ENCODE measurements at places on chromosomes 2 and 18.

GRCh38 chr2:206799083-206799482 is 33.7 kb downstream of the FASTKD2 start:
- no peak for DNase-seq

GRCh38 chr2:3493615-3494007 is 25.7 kb downstream of the ADI1 start:
- no peak for DNase-seq

DNA sequence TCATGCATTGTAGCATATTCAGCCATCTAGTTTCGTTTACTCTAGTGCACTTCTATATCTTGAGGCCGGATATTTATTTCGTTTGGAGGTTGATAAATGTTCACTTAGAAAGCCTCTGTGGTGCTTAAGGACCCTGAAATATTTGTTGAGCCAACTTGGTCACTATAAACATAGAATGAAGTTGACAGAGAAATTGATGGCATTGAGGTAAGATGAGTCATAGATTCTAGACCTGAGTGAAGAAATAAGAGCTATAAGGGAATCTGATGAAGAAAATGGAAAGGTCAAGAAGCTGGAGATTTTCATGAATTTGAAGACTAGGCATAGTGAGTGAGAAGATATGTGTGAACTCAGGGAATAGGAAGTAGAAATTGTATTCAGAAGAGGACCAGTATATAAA is 35.9 kb downstream of the EPC2 start:
- DNase-seq, result no peak

GRCh38 chr2:225104971-225105370 is 62.7 kb upstream of the DOCK10 start:
- DNase-seq, result no peak

GRCh38 chr2:74556831-74557370 is 2.4 kb downstream of the DOK1 start:
- no peak for DNase-seq

DNA sequence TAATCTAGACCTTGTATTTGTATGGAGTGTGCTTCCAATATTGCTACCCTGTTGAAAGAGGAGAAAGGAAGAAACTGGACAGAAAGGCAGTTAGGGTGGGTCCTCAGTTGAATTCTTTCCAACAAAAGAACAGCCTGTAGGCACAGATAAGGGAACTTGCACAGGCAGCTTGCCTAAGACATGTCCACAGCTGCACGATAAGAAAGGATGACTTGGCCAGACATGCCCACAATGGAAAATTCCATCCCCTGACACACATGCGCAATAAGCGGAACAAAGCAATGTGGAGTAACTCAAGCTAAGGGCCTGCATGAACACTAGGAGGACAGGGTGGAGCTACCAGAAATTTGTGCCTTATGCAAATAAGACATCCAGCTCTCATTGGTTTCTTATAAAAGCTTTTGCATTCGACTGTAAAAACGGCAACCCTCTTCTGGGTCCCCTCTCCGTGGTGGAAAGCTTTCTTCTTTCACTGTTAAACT is 1084.7 kb upstream of the NXPH2 start:
- DNase-seq, result no peak

- DNase-seq, result no peak
Observed at GRCh38 chr2:158501301-158501700, 44.5 kb downstream of the PKP4 start.

- DNase-seq, result no peak
Observed at GRCh38 chr2:15223887-15224286, 337.2 kb downstream of the NBAS start.

DNA sequence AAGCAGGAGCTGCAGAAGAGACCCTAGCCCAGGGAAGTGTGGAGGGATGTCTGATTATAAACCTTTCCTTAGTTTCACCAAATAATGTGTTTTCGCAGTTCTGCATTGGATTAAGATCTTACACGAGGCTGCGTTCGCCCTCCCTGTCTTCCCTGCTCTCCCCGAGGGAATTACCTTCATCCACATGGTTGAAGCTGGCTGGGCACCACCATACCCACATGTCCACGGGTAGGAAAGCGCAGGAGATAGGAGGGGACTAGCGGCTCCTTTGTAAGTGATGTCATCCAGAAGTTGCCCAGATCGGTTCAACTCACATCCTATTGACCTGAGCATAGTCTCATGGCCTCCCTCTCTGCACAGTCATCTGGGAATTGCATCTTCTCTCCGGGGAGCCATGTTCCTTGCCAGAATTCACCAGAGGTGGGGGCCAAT is 1.1 kb downstream of the TTL start:
- no peak for DNase-seq

GRCh38 chr18:50836521-50836957 is 16.7 kb upstream of the MRO start:
- DNase-seq, result peak; percentile 32

GRCh38 chr2:231934441-231935206 is 8.4 kb upstream of the NPPC start:
- no peak for DNase-seq

DNA sequence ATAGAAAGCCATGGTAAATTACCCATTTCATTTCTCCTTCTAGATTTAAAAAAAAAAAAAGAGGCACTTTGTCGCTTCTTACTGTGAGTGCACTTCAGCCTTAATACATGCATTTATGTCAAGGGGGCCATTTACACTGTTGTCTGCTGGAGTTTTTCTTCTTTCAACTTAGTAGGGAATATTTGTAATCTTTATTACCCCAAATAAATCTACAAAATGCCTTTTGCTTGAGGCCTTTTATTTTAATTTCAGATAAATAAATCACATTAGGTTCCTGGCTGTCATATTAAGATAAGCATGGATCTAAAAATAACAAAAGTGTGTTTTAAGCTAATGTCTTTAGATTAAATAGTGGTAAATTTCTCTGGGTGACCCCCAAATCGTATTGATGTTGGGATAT is 276.0 kb downstream of the NCKAP5 start:
- DNase-seq, result no peak

DNA sequence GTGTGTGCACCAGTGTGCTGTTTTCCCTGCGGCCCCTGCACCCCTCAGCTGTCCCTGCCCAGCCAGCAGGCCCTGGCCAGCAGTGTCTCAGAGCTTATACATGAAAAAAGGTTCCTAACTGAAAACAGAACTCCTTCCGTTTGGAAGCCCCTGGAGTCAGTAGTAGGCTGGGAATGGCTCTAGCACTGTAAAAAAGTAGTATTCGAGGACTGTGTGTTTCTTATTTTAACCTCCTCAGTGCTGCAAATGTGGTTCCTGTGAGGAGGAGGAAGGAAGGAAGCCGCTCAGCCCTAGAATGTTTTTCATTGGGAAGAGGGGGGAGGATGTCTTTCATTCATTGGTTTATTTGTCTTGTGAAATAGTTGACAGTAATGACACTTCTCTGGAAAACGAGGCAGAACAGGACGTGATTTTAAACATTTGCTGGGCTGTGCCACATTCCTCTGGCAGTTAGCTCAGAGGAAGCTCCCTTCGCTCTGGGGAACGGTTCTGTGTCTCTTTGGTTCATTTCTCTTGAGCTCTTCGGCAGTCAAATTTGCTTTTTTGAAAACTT is 103.5 kb downstream of the SPTBN1 start:
- DNase-seq, result no peak

DNA sequence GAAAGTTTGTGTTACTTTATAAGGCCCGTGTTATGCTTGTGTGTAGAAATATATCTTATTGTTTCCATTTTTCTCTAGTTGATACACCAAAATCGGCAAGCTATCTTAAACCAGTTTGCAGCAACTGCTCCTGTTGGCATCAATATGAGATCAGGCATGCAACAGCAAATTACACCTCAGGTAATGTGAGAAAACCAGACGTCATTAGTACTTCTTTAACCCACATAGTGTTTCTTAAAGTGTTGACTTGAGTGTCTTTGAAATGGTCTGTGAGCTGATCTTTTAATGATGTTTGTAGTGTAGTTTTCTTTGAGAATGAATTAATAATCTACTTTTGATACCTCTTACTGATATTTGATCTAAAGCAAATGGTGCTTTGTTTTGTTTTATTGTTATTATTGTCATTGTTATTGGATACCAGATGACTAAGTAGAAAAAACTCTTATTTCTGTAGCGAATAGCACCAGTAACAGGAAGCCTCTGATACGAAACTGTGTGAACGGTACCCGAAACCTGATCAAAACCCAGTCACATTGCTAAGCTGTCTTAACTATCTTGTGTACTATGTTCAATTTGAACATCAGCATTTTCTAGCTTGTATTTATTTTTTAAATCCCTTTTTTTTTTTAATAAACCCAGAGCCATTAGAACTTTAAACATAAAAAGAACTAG is 53.7 kb downstream of the PTRHD1 start:
- DNase-seq, result no peak

DNA sequence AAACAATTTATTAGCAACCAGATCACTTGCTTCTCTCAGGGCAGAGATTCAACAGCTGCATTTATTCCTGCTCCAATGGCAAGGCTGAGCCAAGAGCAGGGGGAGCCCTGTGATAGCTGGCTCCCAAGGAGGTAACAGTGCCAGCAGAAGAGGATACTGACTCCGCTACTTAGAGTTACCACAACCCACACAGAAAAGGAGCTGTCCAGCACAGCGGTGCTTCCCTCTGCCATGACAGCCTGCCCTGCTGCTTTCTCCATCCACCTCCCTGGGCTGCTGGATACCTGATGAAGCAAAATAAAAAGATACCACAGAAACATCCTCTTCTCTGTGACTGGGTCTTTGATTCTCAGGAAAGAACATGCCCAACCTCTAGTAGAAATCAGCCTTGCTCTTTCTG is 467.2 kb downstream of the LRRTM4 start:
- DNase-seq, result no peak
